ENCODE measurements at places on chromosomes 11 and 22. TPM values are rescaled to one million over a fixed set of nuclear protein-coding genes. Genes with fewer than 3 reads are reported as not detected.

TTC36 gene
- 1.6 TPM for total RNA-seq

GRCh38 chr11:121328176-121328966 is 35.8 kb downstream of the SC5D start:
- DNase-seq: no peak

DNA sequence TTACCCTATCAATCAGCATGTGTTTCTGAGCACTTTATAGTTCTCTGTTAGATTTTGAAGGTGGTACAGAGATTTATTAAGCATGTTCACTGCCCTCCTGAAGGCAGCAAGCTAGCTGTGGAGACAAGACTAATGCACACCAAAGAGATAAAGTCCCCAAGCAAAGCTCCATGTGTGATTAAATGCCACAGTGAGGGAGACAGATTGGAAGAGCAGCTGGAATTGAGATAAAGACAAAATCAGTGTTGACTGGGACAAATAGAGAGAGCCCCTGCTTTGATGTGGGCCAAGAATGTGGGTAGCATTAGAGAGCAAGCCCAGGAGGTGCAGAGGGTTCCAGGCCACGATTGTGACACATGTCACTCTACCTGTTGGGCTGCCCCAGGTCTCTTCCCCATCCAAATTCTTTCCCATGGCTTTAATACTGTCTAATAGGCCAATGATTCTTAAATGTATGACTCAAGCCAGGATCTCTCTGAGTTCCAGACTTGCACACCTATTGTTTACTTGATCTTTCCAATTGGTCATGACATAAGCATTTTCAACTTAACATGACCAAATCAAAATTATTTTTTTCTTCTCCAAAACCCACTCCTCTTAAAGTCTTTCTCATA is 60.1 kb upstream of the ZC3H12C start:
- DNase-seq: no peak

DNA sequence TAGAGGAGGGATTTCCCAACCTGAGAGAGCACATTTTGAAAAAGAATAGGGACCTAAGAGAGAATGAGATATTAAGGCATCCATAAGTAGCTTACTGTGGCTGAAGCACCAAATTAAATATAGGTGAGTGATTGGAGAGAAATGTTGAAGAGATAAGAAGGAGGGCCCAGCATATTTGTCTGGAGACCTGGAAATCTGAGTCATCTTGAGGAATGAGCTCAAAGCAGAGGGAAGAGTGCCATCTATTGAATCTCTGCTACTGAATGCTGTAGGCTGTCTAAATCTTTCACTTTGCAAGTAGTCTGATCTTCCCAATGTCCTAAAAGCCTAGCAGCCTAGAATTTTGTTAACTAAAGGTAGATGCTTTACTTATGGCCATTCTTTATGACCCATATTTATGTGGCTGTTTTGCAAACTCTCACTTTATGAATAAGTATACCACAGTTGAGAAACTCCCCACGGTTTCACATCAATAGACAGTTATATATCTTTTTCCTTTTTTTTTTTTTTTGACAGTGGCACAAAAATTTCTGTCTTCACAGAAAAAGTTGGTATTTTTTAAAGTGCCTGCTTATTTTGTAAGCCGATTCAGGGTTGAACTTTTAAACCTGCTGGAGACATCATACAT is 2093.5 kb downstream of the LRRC4C start:
- DNase-seq: no peak

DNA sequence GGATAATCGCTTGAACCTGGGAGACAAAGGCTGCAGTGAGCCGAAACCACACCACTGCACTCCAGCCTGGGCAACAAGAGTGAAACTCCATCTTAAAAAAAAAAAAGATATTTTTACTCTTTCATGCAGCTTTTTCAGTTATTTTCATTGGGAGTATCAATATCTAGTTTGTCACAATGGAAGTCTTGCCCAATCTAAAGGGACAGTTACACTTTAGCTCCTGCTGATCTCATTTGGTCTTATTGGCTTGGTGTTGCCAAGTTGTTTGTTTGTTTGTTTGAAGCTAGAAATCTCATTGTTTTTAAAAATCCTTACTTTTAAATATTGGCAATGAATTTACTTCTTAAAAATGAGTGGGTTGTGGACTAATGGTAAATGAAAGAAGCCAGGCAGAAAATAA is 24.7 kb downstream of the CEP295 start:
- no peak for DNase-seq

DNA sequence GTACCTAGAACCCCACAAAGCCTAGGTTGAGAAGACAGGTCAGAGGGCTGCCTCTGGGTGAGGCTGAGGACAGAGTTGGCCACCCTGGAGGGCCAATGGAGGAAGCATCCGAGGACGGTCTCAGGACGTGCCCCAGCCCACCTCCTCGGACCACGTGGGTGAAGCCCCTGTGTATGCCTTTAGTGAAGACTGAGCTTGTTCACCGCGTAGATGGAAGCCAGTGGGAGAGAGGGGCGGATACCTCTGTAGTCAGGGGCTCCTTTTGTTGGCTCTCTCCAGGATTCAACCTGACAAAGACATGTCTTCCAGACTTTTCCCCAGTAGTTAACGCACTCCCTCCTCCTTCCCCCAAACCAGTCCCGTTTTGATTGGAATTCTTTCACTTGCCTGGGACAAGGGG is 110.7 kb downstream of the ZBTB16 start:
- DNase-seq: no peak
